Cardiac muscle cell (in vitro differentiated cells and primary cell): ENCODE measurements at places on chromosomes 1 and 21. TPM values are rescaled to one million over a fixed set of nuclear protein-coding genes. Genes with fewer than 3 reads are reported as not detected.

CDC42BPA gene
- polyA plus RNA-seq = 25.1 and 32.8 TPM in 2 replicates

RXRG gene
- 296 and 429 TPM in 2 replicates for polyA plus RNA-seq

SYT6 gene
- polyA plus RNA-seq = 0.44 TPM in 1 of 2 replicates, not detected in the other

AIRE gene
- not detected in 2 replicates for polyA plus RNA-seq

HNRNPCL4 gene
- not detected in 2 replicates for polyA plus RNA-seq

GRHL3 gene
- not detected in 2 replicates for polyA plus RNA-seq

CA6 gene
- polyA plus RNA-seq = not detected in 2 replicates

CYP4B1 gene
- polyA plus RNA-seq = not detected in 2 replicates

TRIM67 gene
- polyA plus RNA-seq = not detected in 2 replicates

SLAMF1 gene
- polyA plus RNA-seq = 0.10 TPM in 1 of 2 replicates, not detected in the other

KIF26B gene
- polyA plus RNA-seq = 58.9 and 60.7 TPM in 2 replicates

WNT9A gene
- polyA plus RNA-seq = 0.14 TPM in 1 of 2 replicates, not detected in the other

KRTAP13-2 gene
- polyA plus RNA-seq = not detected in 2 replicates

DNA sequence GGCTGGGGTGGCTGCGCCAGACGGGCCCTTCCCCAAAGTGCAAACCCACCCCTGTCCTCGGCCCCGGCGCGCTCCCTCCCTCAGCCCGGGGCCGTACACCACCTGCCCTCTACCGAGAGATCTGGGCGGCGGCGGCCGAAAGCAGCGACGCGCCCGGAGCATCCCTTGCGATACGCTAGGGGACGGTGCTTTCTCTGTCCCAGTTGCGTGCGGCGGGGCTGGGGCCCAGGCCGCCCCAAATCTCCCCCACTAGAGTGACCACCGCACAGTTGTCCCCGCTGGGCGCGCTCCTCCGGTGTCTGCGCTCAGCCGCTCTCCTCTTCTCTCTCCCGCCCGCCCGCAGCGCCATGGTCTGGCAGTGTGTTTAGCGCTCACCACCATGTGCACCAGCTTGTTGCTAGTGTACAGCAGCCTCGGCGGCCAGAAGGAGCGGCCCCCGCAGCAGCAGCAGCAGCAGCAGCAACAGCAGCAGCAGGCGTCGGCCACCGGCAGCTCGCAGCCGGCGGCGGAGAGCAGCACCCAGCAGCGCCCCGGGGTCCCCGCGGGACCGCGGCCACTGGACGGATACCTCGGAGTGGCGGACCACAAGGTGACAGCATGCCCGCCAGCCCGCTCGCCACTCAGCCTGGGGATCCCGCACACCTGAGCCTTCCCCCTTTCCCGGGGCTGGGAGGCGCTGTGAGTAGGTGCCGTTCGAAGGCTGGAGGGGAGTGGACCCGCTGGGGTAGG lies 1.0 kb downstream of the ST6GALNAC5 start:
- peak; percentile 50 for DNase-seq

GRCh38 chr1:79100385-79100784 lies 93.9 kb upstream of the ADGRL4 start:
- no peak for DNase-seq

DNA sequence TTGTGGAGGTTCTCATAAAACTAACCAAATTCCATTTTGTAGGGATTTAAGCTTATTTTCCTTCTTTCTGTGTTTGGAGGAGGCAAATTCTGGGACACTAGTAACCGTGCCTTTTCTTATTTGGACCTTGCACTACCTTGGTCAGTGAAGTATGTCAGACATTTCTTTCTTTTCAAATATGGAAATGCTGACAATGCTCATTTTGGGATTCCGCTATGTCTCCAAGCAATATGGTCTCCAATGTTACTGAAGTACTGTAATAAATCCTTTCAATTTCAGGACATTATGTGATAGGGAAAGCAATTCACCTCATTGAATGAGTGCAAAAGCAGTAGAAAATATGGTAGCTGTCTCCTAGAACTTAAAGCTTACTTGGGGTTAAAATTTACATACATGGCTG lies 372.3 kb downstream of the HLX start:
- no peak for DNase-seq

GRCh38 chr1:228478912-228479711 lies 8.1 kb upstream of the RNF187 start:
- DNase-seq = peak; percentile 20

- peak; percentile 72 for DNase-seq
Measured at GRCh38 chr1:30840904-30841598, 67.5 kb downstream of the SDC3 start.

- DNase-seq = no peak
Measured at GRCh38 chr1:228263636-228264035, 55.8 kb downstream of the OBSCN start.

DNA sequence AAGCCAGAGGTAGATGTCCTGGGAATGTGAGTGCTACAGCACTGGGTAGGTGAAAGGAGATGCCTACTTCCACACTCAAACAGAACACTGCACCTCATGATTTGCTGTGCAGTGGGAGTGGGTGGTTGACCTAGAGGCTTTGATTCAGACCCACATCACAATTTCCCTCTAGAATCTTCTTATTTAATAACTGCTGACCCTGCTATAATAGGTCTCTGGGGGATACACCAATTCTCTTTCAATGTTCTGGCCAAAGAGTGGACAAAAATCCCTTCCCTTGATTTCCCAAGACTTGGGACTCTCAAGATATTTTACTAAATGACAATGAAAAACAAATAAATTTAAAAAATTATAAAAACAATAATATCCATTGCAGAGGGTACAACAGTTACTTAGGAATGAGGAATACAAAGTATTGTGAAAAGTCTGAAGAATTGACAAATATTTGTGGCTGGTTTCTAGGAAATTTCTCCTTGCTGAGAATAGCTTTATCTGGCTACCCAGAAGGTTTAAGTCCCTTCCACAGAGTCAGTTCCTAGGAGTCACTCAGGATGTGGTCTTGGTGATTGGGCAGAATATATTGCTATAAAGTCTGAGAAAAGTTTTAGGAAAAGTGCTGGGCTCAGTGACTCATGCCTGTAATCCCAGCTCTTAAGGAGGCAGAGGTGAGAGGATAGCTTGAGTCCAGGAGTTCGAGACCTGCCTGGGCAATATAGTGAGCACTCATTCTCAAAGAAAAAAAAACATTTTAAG lies 2.4 kb upstream of the FCGR2A start:
- no peak for DNase-seq

GRCh38 chr1:35319988-35320713 lies 51.6 kb downstream of the ZMYM4 start:
- DNase-seq = no peak

- no peak for DNase-seq
Measured at GRCh38 chr1:154862907-154863306, 7.2 kb downstream of the KCNN3 start.

- no peak for DNase-seq
Measured at GRCh38 chr1:221761354-221762002, 19.6 kb upstream of the DUSP10 start.

GRCh38 chr1:27144920-27145661 lies 9.8 kb downstream of the SLC9A1 start:
- DNase-seq = no peak

- no peak for DNase-seq
Measured at GRCh38 chr1:52150946-52151345, 9.1 kb downstream of the ZFYVE9 start.

- DNase-seq = no peak
Measured at GRCh38 chr21:32613436-32614043, 1.4 kb upstream of the CFAP298 start.

DNA sequence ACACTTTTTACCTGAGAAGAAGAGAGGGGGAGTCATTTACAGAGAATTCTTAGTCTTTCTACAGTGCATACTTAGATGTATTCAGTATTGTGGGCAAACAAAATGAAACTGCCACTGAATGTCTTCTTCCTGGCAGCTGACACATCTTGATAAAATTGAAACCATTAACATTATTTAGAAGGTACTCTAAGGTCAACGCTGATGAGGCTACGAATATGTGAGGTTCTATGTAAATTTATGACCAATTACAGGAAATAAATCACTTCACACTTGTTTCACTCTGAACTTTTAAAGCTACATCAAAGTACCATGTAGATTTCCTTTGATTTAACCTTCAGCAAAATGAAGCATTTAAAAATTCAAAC lies 51.3 kb upstream of the GFI1 start:
- DNase-seq = peak; percentile 11

- DNase-seq = peak; percentile 12
Measured at GRCh38 chr1:84450910-84451309, 28.2 kb upstream of the RPF1 start.

DNA sequence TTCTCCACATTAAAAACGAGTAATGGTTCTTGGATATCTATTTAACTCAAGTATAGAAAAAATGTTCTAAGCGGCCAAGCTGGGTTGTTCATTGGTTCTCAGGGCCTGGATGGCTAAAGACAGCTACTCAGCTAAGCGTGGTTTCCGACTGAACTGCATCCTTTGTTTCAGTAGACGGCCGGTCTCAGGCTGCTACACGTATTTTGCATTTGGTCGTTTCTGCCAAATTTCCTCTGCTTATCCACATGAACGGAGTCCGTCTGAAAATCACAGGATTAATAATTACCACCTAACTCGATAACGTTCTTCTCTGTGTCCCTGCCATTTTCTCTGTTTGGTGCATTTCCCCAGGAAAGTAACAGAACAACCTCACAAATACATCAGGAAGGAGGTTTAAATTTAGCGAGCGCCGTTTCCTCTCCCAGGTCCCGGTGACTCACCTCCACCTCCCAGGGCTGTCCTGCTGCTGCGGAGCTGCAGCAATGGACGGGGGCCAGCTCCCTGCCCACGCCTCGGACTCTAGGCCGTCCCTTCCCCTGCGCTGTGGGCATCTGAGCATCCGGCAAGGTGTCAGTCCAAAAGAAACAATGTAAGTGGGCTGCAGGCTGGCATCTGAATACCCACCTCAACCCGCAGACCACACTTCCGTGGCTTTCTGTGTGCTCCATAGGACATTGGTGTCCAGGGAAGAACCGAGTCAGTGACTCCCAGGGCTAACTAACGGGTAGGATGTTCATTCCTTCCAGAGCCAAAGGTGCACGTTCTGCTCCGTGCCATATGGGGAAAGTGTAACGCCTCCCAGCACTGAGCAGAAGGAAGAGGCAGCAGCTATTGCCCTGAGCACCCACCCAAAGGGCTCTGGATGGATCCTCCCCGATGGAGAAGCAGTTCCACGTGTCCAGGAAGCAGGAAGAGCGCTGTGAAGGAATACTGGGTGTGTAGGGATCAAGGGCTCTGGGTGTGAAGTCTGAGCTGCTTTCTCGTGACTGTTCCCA lies 4.1 kb upstream of the GABRD start:
- no peak for DNase-seq

DNA sequence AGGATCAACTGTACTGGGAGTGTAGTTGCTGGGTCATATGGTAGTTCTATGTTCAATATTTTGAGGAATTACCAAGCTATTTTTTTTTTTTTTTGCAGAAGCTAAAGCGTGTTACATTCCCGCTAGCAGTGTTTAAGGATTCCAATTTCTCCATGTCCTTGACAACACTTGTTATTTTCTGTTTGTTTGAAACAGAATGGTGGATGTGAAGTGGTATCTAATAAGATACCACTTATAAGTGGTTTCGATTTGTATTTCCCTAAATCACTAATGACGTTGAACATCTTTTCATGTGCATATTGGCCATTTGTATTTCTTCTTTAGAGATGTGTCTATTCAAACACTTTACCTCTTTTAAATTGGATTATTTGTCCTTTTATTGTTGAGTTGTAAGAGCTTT lies 112.2 kb downstream of the DISP1 start:
- no peak for DNase-seq

DNA sequence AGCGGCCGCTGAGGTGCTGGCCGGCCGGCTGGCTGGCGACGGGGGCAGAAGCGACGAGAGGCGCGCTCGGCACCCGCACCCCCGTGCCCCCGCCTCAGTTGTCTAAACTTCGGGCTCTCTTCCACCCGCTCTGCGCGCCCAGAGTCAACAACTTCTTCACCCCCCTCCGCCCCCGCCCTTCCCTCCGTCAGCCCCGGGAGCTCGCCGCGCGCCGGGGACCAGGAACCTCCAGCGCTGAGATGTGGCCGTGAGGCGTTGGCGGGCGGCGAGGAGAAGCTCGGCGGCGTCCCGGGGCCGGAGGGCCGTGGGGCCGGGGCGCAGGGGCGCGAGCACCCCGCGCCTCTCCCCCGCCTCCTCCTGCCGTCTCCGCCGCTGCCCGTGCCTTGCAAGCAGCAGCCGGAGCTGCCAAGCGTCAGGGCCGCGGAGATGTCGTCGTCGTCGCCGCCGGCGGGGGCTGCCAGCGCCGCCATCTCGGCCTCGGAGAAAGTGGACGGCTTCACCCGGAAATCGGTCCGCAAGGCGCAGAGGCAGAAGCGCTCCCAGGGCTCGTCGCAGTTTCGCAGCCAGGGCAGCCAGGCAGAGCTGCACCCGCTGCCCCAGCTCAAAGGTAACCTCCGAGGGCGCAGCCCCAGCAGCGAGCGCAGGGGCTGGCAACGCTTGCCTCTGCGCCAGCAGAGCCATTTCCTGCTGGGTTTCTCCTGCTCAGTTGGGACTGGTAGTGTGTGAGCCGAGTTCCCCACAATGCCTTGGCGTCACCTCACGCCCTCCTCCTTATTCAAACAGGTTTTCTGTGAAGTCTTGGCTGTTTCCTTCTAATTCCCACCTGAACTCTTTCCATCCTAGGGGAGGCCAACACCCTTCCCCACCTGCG lies 710 bp downstream of the PPP2R5A start:
- DNase-seq = peak; percentile 70

GRCh38 chr1:53934170-53934765 lies 11.2 kb downstream of the IFT25 start:
- no peak for DNase-seq

GRCh38 chr1:153465811-153466636 lies 5.6 kb upstream of the S100A7 start:
- DNase-seq = peak; percentile 66

DNA sequence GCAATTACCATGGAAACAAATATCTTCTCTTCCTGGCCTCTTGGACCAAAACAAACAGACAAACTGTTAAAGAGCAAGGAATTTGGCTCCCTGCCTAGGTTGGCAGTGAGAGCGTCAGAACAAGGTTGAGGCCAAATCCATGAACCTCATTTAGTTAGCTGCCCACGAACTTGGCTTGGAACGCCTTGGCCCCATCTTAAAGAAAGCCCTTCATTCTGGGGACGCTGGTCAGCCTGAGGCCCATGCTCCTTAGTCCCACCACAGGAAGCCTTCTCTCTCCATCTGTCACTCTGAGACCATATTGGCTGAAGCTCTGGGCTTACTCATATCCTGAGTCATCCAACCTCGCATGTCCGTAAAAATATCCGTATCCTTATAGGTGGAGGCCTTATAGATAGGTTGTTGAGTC lies 62.4 kb upstream of the DIRAS3 start:
- DNase-seq = peak; percentile 90

DNA sequence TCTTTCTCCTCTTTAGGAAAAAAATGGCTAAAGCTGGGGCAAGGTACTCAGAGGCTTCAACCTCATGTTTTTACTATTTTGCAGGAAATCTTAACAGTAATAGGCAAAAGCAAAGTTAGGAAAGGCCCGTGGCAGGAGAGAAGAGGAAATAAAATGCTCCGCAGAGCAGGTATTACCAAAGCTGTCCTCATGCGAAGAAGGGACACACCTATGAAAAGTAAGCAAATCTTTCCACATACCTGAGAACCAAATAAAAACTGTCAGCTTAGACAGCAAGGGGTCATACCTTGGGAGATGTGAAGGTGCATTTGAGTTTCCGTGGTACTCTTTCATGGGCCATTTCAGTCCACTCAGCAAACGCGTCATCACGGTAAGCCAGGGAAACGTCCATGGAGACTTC lies 73.5 kb downstream of the WLS start:
- DNase-seq = no peak

GRCh38 chr1:232110281-232111090 lies 483.9 kb downstream of the DISC1 start:
- peak; percentile 43 for DNase-seq

- no peak for DNase-seq
Measured at GRCh38 chr1:38672692-38673091, 186.9 kb downstream of the RRAGC start.
